NCI-H1694 (cell line): ENCODE measurements at places on chromosomes 4 and X.
A peak's percentile ranks its signal among the peaks of the same experiment; 100 is the strongest.

GRCh38 chrX:130224810-130225209, 43.9 kb downstream of the ZNF280C start:
- DNase-seq, result no peak

- DNase-seq, result no peak
Measured at GRCh38 chr4:76595435-76595834, 160.4 kb downstream of the SHROOM3 start.

GRCh38 chrX:102085706-102086105, 39.8 kb upstream of the TCEAL2 start:
- DNase-seq, result no peak

DNA sequence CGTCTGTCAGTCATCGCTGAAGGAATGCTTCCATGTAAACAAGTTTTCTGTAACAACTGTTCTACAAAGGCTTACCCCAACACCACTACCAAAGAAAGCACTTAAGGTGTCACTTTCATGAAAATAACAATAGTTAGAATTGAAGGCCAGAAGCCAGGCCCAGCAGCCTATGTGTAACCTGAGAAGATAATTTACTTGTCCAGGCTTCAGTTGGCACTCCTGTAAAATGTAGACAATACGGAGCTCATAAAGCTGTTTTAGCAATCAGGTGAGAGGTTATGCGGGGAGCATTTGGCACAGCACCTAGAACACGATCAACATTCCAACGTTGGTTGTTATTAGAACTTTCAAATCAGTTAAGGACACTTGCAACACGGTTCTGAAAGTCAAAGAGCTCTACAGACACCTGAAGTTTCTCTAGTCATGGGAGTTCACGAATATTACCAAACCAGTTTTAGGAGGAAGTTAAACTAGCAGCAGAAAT, 15.7 kb downstream of the ADGRA3 start:
- DNase-seq, result no peak

DNA sequence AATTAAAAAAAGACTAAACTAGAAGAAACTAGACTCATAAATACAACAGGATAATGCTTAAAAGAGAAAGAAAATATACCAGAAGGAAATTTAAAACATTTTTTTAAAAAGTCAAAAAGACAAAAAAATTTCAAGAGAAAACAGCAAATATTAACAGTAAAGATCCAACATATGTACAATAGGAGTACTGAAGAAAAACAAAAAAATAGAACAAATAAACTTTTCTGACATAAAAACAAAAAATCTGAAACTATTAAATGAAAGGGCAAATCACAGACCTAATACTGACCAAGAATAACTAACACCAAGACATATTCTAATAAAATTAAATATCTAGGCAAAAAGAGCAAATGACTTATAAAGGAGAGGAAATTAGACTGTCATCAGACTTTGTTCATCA, 11.5 kb downstream of the DNAJB14 start:
- DNase-seq, result no peak

GRCh38 chr4:25799522-25799921, 63.3 kb downstream of the SEL1L3 start:
- DNase-seq, result no peak

DNA sequence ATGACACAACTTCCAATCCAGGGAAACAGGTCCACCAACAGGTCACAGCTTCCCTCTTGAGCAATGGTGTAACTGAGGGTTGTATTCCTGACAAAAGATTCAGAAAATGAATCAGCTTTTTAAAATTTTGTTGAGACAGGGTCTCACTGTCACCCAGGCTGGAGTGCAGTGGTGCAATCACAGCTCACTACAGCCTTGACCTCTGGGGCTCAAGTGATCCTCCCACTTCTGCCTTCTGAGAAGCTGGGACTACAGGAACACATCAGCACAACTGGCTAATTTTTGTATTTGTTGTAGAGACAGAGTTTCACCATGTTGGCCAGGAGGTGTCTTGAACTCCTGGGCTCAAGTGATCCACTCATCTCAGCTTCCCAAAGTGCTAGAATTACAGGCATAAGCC, 43.7 kb downstream of the SAT1 start:
- DNase-seq, result no peak

DNA sequence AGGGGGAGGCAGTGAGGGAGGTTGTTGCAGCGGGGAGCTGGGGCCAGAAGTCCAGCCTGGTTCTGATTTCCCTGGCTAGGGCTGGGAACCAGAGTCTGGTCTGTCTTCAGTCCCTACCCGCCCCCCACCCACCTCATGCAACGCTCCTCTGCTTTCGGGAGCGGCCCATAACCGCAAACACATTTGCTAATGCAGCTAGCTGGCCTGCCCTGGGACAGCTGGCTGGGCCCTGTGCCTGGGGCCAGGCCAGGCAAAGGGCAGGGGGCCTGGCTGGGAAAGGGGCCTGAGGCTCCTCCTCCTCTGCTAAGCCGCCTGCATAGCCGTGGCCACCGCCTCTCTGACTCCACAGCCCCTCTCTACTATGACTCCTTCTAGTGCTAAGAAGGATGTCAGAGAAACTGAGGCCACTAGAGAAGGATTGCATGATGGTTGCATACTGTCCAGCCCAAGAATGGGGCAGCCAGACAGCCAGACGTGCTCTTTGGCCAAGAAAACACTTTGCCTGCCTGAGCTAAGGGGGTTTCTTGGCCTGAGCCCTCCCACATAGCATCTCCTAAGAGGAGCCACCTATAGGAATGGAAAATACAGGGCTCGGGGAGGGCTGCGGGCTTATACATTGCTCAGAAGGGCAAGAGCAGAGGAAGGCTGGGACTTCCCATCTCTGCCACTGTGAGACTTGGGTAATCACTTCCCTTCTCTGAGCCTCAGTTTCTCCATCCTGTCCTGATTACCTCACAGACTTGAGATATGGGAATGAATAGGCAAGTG, 76.9 kb downstream of the PJA1 start:
- no peak for DNase-seq

- DNase-seq, result no peak
Measured at GRCh38 chrX:136214551-136214950, 36.6 kb downstream of the MAP7D3 start.

DNA sequence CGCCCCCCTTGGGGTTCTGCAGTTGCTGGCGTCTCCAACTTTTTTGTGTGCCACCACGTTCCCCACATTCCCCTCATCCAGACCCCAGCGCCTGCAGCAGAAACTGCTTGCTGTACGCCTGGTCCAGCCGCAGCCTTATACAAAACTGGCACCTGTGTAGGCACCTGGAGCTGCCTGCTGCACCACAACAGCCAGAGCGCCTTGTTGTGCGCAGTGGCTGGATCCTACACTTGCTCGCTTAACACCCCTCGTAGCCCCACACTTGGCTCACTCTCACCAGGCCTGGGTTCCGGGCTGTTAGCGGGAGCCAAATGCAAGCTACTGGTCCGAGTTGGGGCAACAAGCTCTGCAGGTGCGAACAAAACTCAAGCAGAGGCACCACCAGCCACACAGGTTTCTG, 136.8 kb downstream of the TECRL start:
- DNase-seq, result no peak

GRCh38 chr4:184801781-184802696, 23.7 kb downstream of the ACSL1 start:
- no peak for DNase-seq

GRCh38 chrX:97984641-97985040, 1100.9 kb downstream of the RPA4 start:
- no peak for DNase-seq

DNA sequence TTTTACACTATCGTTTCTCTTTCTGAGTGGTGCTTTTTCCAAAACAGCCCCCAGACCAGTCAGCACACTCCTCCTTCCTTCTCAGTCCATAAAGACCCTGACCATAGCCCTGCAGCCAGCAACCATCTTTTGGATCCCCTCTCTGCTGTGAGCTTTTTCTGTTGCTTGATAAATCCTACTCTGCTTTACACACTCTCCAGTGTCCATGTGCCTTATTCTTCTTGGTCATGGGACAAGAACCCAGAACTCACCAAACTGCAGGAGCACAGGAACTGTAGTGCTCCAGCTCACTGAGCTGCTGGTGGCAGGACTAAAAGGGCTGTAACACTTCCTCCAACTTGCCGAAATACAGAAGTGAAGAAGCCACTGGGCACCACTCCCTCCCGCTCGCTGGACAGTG, 32.5 kb downstream of the COX18 start:
- DNase-seq, result no peak

GRCh38 chr4:182449930-182450439, 206.8 kb downstream of the TENM3 start:
- no peak for DNase-seq

GRCh38 chr4:82721819-82722423, 76.7 kb downstream of the SCD5 start:
- DNase-seq, result peak; percentile 17

- DNase-seq, result no peak
Measured at GRCh38 chrX:84175958-84176357, 12.0 kb downstream of the RPS6KA6 start.

DNA sequence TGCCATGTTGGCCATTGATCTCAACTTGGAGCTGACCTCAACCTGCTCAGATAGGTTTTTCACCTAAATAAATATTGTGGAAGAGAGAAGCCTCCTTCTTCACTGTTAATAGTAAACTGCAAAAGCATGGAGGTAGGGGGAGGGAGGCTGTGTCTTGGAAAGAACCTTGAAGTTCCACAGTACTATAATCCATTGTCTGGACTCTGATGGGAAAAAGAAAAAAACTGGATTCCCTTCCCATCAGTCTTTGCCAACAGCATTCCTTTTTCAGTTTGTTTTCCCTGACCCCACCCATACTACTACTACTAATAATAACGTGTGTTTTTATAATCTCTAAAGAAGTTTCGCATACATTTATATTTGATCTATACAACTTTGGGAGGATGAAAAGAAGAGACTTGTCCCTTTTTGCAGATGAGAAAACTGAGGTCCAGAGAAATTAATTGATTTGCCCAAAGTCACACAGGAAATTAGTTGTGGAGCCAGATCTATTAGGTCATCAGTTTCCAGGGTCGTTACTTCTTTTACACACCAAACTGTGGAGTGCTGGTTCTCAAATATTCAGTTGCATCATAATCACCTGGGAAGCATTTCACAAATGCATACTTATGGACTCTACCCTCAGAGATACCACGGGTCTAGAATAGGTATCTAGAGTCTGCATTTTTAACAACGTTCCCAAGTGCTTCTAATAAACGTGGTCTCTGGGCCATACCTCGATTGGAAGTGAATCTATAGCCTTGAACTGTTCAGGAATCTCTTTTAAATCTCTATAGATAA, 59.1 kb downstream of the LUZP4 start:
- DNase-seq, result no peak

- no peak for DNase-seq
Measured at GRCh38 chr4:73821325-73821724, 15.2 kb upstream of the CXCL6 start.

DNA sequence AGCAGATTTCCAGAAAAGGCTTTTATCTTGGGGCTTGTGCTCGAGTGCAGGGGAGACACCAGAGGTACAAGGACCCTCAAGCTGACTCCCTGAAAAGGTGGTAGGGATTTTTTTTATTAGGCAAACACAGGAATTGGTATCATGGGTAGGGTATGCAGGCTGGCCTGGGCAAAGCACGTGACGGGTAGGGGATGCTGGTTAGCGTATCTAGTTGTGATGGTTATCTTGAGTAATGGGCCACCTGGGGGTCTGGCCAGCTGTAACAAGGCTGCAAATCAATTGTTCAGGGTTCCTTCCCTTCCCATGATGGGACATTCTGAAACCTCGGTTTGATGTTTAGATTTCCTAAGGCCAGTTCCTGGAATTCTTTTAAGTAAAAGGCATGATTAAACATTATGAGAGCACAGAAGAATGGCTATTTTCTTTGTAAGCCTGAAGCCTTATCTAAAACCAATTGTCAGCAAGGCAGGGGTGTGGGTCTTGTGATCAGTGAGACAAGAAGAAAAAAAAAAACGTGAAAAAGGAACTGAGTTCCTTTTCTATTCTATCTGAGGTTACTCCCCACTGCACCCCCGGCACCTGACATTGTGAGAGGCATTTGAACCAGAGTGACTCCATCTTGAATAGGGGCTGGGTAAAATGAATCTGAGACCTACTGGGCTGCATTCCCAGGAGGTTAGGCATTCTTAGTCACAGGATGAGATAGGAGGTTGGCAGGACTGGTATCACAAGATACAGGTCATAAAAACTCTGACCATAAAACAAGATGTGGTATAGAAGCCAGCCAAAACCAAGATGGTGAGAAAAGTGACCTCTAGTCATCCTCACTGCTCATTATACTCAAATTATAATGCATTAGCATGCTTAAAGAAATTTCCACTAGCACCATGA, 64.2 kb upstream of the S100G start:
- no peak for DNase-seq

- DNase-seq, result no peak
Measured at GRCh38 chr4:153039542-153040185, 103.5 kb downstream of the FHDC1 start.

- DNase-seq, result no peak
Measured at GRCh38 chr4:170336238-170336775, 246.6 kb upstream of the AADAT start.

DNA sequence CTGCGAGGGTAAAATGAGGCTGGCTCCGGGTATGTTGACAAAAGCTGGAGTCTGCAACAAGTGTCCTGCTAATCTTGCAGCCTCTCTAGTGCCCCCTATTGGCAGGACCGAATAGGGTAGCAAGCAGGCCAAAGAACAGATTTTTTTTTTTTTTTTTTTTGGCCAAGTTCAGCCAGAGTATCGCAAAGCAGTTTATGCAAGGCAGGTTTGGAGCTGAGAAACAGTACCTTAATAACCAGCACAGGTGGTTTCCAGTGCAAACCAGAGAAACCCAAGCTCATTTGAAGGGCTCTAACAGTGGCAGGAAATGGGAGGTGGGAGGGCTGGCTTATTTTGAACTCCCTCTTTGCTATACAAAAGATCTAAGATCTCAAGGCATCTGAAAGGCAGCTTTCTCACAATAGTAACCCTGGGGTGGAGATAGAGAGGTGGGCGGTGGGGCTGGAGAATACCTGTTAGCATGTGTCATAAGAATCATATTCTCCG, 38.2 kb upstream of the OCIAD2 start:
- DNase-seq, result no peak

- DNase-seq, result no peak
Measured at GRCh38 chrX:542179-542578, 88.4 kb upstream of the SHOX start.

DNA sequence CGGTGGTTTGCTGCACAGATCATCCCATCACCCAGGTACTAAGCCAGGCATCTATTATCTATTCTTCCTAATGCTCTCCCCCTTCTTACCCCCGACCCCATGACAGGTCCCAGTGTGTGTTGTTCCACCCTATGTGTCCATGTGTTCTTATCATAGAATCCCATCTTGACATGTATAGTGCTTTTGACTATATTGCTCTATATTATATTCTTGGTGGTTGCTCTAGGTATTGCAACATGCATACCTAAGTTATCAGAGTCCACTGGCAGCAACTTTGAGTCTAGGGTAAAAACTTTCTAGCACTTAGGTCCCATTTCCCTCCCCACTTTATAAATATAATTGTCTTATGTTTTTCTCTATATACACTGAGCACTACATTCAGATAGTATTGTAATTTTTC, 170.3 kb downstream of the TBX22 start:
- DNase-seq, result no peak
